Glutamatergic neuron (in vitro differentiated cells): ENCODE measurements at places on chromosomes 13 and 19. TPM values are rescaled to one million over a fixed set of nuclear protein-coding genes. Genes with fewer than 3 reads are reported as not detected.

- DNase-seq = no peak
- H3K4me1 ChIP-seq = no peaks in the 10 kb centered on the region
- peaks cover 3% of the 10 kb centered on the region for H3K27me3 ChIP-seq
Measured at GRCh38 chr19:35663981-35664380, 2.3 kb upstream of the UPK1A start.

DNA sequence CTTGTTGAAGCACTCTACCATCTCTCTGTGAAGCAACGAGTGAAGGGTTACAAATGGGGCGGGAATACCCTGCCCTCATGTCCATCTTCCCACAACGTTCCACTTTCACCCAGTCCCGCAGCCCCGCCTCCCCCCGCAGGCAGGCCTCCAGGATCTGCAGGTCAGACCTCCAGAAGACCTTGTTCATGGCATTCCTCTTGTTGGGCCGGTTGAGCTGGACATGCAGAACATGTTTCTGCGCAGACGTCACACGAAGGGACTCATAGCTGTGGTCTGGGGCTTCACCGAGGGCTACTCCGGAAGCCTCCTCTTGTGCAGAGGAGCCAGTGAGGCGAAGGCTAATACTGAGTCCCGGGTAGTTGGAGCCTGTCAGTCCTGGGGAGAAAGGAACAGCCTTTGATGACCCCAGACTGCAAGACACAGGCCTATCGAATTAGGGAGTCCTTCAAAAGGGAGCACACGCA, 420 bp downstream of the ECH1 start:
- H3K36me3 ChIP-seq = no peaks in the 10 kb centered on the region
- H3K27ac ChIP-seq = peak overlapping the region; percentile 69
- DNase-seq = peak; percentile 51
- peak overlapping the region; percentile 94 for H3K4me3 ChIP-seq
- H3K4me1 ChIP-seq = peaks cover 9% of the 10 kb centered on the region

DNA sequence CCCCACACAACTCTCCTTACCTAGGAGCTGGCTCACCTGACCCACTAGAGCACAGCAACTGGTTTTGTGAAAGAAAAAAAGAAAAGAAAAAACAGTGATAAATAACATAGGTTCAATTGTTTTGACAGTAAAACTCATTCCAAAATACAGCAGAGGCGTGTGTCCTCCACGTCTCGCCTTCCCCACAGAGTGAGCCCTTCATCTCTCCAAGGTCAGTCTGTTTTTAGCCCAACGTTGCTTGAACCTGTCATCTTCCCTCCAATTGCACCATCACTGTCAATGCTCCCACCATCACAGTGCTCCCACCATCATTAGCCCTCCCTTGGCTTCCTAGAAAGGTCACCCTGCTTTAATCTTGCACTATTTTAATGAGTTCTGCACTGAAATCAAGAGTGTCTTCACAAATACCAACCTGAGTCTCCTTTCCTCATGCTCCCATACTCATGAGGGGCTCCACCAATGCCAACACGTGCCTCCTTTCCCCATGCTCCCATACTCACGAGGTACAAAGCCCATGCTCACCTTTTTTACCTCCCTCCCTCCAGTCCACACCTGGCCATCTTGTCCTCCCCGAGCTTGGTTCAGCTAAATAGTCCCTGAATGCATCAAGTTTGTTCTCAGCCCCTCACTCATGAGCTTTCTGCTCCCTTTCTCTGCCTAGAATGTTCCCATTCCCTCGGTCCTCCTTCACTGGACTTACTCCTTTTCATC, 103.7 kb downstream of the IRS2 start:
- H3K4me1 ChIP-seq = peaks cover 3% of the 10 kb centered on the region
- H3K27me3 ChIP-seq = peaks cover 6% of the 10 kb centered on the region
- DNase-seq = no peak

DNA sequence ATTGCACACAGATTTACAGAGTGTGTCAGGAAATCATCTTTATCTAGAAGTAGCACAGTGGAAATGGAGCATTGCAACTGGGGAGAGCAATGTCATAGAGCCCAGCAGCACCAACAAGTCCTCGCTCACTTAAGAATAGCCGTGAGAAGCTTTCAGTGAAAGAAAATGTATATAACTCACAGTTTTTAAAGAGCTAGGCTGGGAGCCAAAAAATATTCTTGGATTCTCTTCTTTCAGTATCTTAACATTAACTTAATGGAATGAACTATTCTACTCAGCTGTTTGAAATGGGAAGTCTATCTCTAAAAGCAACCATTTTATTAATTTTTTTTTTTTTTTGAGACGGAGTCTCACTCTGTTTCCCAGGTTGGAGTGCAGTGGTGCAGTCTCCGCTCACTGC, 329.6 kb downstream of the COG6 start:
- H3K27ac ChIP-seq = no peak overlapping the region
- no peak for DNase-seq
- peaks cover 4% of the 10 kb centered on the region for H3K27me3 ChIP-seq
- H3K36me3 ChIP-seq = no peaks in the 10 kb centered on the region

GRCh38 chr19:13012690-13013608, 17.7 kb downstream of the NFIX start:
- H3K27ac ChIP-seq = no peak overlapping the region
- no peak for DNase-seq
- peaks cover 11% of the 10 kb centered on the region for H3K4me1 ChIP-seq
- H3K4me3 ChIP-seq = peak overlapping the region; percentile 72
- peaks cover 48% of the 10 kb centered on the region for H3K27me3 ChIP-seq

GRCh38 chr19:50178859-50179537, 15.9 kb upstream of the IZUMO2 start:
- no peak overlapping the region for H3K4me3 ChIP-seq
- no peak overlapping the region for H3K27ac ChIP-seq
- DNase-seq = no peak

- peaks cover 13% of the 10 kb centered on the region for H3K27me3 ChIP-seq
- no peak overlapping the region for H3K27ac ChIP-seq
- DNase-seq = no peak
- peaks cover 6% of the 10 kb centered on the region for H3K4me1 ChIP-seq
Measured at GRCh38 chr19:56319991-56320390, 5.4 kb upstream of the ZSCAN5A start.

DNA sequence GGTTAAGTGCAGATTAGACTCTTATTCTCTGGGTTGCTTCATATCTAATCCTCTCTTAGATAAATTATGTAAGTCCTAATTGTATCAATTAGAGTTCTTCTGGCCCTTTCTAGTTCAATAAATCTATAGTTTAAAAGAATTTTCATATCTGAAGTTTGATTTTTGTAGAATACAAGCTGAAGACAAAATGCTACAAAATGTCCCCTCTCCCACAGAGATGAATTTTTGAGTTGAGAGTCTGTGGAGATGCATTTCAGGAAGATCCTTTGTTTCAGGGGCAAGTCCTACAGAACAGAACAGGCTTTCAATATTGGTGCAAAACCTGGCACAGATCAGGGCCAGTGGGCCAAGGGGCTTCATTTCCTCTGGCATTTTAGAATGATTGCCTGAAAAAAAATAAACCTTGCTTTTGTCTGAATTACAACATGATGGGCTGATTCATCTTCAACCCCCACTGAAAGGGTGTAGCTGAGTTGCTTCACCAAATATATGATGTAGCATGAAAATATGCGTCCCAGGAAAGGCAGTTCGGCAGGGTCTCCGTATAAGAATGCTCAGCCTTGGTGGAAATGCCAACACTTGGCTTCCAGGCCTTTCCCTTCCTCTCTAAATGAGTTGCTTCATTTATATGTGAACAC, 6.4 kb upstream of the IPO5 start:
- peaks cover 5% of the 10 kb centered on the region for H3K36me3 ChIP-seq
- no peak for DNase-seq
- H3K27me3 ChIP-seq = no peaks in the 10 kb centered on the region
- H3K27ac ChIP-seq = no peak overlapping the region
- no peaks in the 10 kb centered on the region for H3K4me1 ChIP-seq
- no peak overlapping the region for H3K4me3 ChIP-seq

GRCh38 chr19:12564016-12564664, 12.9 kb upstream of the ZNF564 start:
- peaks cover 2% of the 10 kb centered on the region for H3K27me3 ChIP-seq
- DNase-seq = peak; percentile 94
- no peak overlapping the region for H3K4me3 ChIP-seq

- H3K27me3 ChIP-seq = peaks cover 32% of the 10 kb centered on the region
- no peaks in the 10 kb centered on the region for H3K36me3 ChIP-seq
- peak; percentile 76 for DNase-seq
- peak overlapping the region; percentile 92 for H3K27ac ChIP-seq
Measured at GRCh38 chr19:489418-490196, 6.7 kb upstream of the MADCAM1 start.

The FGF21 gene
- not detected for total RNA-seq

The ITM2B gene
- 236 TPM for total RNA-seq

The ZNF85 gene
- 32.2 TPM for total RNA-seq

The LGALS14 gene
- total RNA-seq = not detected
